Kidney (tissue), 22 donors: ENCODE measurements at places on chromosomes 4 and X. TPM values are rescaled to one million over a fixed set of nuclear protein-coding genes. Genes with fewer than 3 reads are reported as not detected.

The GJB1 gene
- polyA plus RNA-seq: 59.0 TPM

The SPANXB1 gene
- polyA plus RNA-seq: not detected

The SLC10A4 gene
- not detected for polyA plus RNA-seq

The MAGEA2B gene
- not detected for polyA plus RNA-seq

The ARR3 gene
- polyA plus RNA-seq: not detected

The RIPPLY1 gene
- polyA plus RNA-seq: 6.9 TPM

The CFI gene
- polyA plus RNA-seq: 191 TPM

The MAGEH1 gene
- polyA plus RNA-seq: 47.3 TPM

The APOOL gene
- 7.2 TPM for polyA plus RNA-seq
